DMS 273 treated with DMSO at 0.1 percent for 48 hours (cell line): ENCODE measurements at places on chromosomes 16 and 17.
A peak's percentile ranks its signal among the peaks of the same experiment; 100 is the strongest.

DNA sequence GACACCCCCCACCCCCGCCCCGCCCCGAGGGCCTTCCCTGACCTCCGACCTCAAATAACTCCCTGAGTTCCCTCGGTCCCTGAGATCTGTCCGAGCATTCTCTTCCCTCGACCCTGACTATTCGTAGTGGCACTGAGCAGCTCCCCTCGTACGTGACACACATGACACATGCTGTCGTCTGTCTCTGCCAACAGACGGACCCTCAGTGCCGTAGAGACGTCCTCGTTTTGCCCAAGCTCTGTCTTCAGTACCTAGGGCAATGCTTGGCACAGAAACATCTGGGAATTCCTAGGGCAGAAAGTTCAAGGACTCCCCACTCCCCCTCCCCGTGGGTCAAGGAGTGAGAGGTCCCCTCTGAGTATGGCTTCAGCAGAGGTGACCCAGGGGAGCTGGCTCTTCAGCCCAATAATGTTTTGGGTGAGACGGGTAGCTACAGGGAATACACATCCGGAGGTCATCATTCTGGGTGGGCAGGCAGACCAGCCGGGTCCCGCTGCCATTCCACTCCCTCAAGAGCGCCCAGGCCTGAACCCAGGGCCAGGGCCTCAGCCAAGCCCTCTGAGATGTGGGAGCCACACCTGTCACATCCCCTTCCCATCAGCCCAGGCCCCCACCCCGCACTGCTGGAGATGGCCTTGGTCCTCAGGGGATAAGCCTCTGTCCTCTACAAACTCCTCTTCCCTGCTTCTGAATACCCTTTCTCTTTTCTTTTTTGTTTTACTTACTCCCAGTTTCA lies 671 bp upstream of the FADS6 start:
- DNase-seq, result no peak

DNA sequence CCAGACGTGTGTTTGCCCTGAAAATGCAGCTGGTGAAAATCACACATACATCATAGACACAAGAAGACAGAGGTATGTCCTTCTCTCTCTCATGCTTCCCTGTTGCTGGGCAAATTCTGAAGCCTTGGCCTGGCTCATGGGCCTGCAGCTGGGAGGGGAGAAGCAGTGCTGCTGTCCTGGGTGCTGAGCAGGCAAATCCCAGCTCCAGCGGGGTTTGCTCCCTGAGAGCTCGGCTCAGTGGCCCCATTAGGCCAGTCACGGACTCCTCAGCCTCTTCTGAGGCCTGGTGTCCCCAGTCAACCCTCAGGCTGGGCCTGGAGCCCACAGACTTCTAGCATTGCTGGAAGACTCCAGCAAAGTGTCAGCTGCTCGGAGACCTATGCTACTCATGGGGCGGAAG lies 11.7 kb downstream of the RHBDL3 start:
- no peak for DNase-seq

DNA sequence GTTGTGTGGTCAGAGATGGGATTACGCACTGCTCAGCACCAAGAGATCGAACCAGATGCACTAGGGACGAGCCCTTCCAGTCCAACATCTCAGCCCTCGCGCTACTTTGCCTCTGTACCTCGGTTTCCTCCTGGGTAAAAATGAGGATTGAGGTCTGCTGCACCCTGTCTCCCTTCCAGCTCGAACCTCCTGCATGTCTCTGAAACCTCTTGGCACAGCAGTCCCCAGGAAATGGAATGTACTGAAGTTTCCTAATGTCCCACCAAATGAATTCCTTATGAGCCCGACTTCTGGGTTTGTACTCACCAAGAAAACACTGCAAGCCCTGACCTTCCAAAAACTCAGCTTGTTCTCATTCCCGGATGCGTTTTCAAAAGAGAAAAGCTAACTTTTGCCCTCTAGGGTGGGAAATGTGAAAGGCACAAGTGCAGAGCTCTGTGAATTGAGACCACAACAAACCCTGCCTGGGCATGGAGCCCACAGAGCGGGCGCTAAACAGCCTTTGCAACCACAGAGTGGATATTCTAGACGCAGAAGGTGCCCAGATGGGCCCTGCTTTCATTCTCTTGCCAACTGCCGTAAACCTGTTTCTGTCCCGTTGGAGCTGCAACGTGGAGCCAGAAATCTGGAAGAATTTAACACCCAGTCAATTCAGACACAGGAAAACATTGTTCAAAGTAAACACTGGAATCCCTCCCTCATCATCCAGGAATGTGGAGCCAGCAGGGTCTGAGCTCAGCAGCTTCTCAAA lies 10.3 kb downstream of the CDRT4 start:
- peak; percentile 79 for DNase-seq

DNA sequence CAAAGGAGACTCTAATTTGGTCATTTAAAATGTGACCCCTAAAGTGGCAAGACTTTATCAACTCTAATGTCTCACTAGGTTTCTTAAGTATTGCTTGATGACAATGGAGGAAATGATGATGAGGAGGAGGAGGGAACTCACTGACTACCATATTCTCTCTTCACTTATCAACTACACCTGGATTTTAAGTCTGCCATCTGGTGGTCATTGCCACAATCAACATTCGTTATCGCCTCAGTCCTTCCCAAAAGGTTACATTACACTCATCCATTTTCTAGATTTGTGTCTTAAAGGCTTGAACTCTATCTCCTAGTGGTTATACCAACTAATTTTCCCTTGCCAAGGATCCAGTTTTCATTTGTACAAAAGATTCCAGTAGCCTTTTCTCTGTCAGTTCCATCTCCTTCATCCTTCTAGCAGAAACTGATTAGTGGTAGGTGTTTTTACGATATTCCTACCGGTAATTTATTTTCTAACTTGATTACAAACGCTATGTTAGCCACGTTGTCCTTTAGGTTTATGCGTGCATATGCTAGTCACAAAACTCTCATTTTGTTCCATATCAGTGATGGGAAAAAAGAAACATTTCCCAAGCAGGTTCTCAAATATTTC lies 114.6 kb upstream of the NOG start:
- no peak for DNase-seq

- DNase-seq, result no peak
These were observed 1494.0 kb upstream of the CDH8 start for GRCh38 chr16:63530208-63530607.

DNA sequence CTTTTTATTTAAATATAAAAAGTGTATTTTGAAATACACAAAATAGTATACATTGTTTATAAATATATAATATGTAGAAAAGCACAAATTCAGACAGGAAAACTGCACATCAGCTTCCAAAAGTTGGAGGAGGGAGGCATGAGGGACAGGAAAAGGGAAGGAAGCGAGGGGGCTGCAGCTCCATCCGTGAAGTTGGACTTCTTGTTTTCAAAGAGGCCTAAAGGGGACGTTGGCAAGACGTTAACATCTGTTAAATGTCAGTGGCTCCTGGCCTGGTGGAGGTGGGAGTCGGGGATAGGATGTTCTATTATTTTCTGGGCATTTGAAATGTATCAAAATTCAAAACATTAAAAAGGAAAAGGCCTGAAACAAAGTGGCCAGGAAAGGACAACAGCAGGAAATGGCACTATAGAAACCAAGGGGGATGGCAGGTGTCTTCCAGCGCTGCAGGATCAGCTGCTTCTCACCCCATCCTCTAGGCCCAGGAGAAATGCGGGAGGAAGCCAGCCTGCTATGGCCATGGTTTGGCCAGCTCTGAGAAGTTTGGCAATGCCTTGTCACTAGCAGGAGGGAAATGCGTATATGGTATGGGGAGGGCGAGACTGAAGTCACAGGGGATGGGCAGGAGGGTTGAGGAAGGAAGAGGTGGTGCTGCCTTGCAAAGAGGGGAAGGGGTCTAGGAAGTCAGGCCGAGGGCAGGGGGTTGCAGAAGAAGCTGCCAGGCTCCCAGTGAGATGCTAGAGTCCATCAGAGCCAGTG lies 6.4 kb downstream of the CMTM2 start:
- DNase-seq, result no peak

DNA sequence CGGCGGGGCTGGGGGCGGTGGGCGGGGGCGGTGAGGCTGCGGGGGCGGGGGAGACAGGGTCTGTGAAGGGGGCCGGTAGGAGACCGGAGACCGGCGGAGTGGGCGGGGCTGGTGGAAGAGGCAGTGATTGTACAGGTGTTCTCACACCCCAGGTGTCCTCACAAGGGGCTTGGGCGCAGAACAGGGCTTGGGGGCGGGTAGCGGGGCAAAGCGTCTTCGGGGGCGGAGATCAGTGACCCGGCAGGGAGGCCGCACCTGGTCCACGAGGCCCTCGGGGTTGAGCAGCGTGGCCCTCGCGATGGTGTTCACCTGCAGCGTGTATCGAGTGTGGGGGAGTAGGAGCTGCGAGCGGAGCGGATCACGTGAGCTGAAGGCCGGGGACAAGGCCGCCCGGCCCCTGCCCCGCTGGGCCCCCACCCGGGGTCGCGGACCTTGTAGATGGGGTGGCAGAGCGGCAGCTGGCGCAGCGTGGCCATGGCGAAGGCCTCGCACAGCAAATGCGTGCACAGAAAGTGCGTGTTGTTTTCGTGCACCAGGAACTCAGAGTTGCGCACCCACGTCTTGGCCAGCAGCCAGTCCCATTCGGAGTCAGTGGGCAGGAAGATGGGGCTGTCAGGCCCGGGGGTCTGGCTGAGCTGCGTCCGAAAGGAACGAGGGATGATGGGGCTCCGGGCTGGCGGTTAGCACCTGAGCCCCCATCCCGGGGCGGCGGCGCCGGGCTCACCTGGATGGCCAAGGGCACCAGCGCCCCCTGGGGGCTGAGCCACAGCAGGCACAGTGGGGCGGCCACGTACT lies 8.5 kb downstream of the ALOXE3 start:
- no peak for DNase-seq

DNA sequence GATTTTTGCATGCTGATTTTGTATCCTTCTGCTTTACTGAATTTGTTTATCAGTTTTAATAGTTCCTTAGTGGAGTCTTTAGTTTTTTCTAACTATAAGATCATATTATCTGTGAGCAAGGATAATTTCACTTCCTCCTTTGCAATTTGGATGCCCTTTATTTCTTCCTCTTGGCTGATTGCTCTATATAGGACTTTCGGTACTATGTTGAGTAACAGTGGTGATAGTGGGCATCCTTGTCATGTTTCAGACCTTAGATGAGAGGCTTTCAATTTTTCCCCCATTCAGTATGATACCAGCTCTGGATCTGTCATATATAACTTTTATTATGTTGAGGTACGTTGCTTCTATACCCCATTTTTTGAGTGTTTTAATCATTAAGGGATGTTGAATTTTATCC lies 224.5 kb upstream of the CNTNAP4 start:
- no peak for DNase-seq

DNA sequence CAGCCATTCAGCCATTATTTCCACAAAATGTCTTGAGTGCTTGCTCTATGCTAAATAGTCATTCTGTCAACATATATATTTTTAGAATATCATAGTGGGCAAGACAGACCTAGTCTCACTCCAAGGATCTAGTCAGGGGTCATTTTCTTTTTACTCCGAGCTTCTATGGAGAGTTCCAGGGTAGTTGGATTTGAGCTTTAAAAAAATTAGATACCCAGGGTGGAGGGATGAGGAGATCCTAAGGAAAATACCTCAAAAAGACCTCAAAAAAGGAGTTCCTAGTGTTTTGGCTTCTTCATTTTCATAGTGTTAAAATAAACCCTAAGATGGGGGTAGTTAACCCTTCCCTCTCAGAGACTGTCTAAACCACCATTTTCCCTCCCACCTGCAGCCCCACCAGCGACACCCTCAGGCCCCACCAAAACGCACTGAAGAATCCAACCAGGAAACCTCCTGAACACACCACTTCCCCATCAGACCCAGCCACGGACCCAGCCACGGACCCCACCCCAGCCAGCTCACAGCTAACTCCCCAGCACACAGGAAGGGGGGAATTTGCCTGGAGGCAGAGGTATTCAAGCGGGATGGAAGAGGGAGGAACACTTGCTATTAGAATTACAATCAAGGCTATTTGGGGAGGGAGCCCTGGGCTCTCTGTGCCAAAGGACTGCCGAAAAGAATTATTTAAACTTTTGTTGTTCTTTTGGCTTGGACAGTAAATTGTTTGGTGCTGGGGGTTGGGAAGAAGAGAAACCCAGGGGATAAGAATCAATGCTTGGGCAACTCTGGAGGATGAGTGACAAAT lies 2.2 kb downstream of the ETV4 start:
- DNase-seq, result no peak

DNA sequence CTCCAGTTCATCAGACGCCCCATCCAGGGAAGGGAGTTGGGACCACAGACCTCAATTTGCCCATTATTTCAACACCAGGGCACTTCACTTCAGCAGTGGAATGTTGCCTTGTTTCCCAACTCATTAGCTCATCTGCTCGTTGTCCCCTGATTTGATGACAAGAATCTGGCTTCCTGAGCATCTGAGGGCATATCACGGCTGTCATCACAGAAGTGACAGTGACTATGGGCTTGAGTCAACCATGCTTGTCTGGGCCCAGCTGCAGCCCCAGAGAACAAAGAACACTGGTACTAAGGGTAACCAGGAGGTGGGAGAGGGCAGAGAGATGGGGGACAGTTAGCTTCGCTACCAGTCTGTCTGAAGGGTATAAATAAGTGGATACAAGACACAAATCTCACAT lies 266.0 kb upstream of the SDK2 start:
- DNase-seq, result no peak

DNA sequence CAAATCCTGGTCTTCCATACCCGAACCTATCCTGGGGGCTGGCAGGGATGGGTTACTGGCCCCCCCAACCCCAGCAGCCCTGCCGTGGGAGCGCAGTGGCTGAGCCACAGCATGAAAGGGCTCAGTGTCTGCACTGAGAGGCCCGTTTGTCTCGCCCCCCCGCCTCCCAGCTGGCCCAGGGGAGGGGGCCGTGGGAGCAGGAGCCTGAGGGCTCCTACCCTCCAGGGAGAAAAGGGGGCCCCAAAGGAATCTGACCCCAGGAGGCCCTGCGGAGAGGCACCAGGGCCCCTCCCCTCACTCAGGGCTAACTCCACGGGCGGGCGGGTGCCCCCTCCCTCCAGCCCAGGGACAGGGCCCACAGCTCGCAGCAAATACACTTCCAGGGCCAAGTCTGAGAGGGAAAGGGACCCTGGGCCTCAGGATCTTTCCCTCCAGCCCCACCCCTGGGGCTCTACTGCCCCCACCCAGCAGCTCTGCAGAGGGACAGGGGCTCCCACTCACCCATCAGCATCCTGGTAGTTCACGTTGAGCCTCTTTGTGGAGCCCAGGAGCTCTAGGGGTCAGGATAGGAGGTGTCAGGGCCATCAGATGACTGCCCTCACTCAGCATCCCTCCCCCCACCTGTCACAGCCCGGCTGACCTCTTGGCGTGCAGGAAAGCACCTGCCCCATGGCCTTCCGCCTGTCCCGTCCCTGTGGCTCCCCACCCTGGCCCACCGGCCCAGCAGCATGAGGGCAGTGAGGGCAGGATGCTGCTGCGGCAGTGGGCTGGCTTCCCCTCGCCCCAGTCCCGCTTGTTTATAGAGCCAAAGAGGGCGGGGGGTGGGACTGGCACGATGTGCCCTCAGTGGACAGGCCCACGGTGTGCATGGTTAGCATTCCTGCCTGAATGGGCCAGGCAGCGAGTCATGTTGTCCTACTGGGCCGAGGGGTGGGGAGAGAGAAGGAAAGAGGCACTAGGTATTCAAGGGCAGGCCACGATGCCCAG lies 7.3 kb downstream of the CASKIN2 start:
- no peak for DNase-seq

GRCh38 chr17:81995463-81996231 lies 18.2 kb downstream of the ASPSCR1 start:
- no peak for DNase-seq

- DNase-seq, result no peak
These were observed 354 bp upstream of the ESRP2 start for GRCh38 chr16:68236137-68236825.
